ENCODE measurements at places on chromosomes 12 and 14.

DNA sequence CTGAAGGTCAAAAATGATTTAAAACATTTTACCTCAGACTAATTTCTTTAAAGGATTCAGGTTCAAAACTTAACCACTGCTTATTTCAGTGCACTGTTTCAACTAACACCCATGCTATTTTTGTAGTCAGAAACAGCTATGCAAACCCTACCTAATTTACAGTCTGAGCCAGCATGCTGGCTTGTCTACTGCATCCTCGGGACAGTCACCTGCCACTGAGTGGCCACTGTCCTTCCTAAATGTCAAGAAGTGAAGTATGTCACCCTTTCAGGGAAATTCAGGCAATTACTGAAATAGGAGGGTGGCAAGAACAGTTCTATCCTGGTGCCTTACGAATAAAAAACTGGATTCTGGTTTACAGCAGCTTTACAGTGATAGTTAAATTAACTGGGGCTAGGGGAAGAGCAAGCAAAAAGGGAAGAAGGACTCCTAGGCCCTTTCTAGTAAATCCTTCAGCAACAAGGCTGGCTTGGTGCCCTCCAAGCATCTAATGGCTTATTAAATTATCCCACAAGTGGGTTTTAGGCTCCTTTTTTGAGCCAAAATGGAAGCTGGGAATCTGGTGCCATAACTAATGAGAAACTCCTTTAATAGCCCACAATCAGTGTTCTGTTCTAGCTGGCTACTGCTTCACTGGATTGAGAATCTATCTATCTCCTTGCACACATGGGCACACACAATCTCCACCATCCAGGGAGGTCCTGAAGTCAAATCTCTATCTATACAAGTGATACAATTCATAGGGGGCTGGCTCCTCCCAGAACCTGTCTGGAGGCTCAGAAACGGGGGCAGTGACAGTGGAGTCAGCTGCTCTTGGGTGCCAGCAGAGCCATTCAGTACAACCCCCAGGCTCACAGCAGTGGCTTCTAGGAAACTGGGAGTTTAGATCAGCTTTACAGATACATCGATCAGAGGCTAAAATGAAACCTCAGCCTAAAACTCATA lies 43.4 kb downstream of the SH2B3 start:
- no peak for DNase-seq

GRCh38 chr14:104138098-104138717 lies at the start of gene KIF26A:
TSS of gene KIF26A (plus strand) at chr14:104138587. CDS start at chr14:104138723, 136 bp downstream.
- DNase-seq, result no peak

GRCh38 chr14:35284506-35284905 lies 7.7 kb upstream of the PSMA6 start:
- no peak for DNase-seq

GRCh38 chr14:100072783-100073346 lies 7.6 kb downstream of the EVL start:
- DNase-seq, result peak; percentile 50

GRCh38 chr12:123744836-123745235 lies 17.3 kb upstream of the DNAH10 start:
- DNase-seq, result no peak

DNA sequence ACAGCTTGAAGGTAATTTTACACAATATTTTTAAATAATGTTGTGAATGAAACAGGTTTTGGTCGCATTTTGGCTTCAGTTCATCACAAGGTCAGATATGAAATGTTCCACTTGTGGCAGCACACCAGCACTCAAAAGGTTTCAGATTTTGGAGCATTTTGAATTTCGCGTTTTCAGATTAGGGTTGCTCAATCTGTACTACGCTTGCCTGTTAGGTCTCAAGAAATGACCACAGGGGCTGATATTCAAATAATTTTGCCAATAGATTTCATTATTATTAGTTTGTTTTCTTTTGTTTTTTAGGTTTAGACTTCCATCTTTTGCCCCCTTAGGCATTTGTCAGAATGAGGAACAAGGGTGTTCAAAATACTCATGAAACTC lies 29.8 kb downstream of the DICER1 start:
- no peak for DNase-seq

DNA sequence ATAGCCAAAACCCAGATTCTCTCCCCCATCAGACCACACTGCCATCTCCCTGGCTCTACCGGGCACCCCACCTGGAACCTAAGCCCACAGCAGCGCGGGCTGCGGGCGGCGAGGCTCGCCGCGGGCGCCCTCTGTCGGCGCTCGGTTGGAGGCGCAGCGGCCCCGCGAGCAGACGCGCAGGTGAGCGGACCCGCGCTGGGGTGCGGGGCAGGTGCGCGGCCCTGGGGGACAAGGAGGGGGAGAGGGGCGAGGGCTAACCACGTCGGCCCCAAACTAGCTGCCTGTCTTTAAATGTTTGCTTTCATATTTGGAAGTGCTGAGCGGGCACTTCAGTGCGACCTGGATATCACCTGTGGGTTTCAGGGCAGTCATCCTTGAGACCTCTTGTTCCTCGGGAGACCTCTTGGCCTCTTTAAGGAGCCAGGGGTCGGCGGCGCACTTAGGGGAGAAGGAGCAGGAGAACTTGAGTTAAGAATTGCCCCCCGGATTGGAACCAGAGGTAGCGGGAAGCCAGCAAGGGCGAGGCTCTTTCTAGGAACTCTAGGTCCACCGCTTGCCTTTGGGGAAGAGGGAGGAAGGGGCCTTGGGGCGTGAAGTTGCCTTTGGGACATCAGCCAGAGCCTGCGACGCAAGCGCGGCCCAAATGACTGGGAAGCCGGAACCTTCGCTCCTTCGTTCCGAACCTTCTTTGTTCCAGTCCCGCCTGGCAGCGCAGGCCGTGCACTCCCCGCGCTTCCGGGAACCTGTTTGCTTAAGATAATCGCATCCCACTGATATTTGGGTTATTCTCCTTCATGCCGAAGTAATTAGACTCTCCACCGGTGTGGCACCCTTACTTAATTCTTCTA lies 78.7 kb downstream of the NEDD1 start:
- DNase-seq, result peak; percentile 35

DNA sequence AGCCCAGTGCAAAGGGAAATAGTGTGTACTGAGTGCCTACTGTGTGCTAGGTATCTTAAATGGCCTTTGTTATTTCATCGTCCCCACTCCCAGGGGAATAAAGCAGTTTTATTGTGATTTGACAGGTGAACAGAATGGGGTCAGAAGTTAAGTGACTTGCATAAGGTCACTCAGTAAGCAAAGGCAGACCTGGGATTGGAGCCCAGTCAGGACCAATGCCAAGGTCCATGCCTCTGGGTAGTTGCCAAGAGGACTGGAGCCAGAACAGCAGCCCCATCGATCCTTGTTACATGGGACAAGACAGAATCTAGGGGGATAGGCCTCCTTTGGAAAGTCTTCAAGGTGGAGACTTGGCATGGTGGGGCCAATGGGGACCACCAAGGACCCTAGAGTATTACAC lies 227.4 kb upstream of the PWP1 start:
- no peak for DNase-seq

GRCh38 chr12:60844875-60845274 lies 1249.0 kb downstream of the SLC16A7 start:
- no peak for DNase-seq

DNA sequence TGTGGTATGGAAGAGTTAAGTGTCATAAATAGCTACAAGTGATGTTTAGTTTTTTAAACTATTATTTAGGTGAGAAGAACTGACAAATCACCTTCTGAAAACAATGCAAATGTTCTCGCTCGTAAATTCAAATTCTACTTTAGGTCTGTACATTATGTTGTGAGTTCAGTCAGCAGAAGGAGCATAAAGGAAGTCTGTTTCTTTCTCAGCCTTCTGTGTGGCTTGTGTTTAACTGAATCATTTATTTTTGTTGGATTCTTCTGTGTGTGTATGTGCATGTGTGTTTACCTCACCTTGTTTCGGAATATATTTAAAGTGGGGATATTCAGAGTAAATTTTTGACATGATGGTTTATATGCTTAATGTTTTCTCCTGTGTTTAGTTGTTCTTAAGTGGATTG lies 285.9 kb downstream of the TMTC2 start:
- no peak for DNase-seq

DNA sequence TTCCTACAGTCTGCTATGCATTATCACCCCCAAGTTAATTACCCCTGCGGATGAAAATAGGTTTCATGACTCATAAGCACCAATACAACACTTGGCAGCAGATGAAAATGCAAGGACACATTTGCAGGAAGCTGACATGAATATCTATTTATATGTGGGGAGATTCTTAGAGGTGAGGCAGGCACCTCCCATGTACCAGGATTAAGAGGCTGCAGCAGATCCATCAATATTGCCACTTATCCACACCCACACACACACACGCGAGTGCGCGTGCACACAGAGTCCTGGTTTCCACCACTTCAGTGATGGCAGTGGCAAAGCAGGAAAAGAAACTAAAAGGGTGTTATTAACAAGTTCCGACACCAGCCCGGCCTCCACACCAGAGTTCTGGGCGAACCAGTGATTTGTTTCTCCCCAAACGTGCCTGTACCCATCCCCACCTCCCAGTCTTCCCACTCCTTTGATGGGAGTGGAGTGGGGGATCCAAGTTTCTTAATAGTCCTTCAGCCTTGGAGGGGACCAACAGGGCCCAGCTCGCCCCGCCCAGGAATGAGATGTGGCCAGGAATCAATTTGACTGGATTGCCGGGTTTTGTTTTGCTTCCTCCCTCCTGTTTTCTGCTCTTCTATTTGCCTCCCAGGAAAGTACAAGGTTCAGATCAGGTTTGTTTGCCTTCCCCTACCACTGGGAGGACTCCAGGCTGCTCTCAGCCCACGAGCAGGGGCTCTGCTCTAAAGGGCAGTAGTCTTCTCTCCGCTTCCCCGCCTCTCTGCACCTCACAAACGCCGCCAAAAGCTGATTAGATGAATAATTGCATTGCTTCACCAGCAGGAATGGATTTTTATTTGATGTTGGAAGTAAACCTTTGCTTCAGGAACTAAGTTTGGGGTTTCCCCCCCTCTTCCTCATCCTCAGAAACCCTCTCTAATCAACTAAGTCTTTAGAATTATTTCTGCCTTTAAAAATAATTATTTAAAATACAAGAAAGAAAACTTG lies 5.2 kb downstream of the IRF2BPL start:
- peak; percentile 65 for DNase-seq

DNA sequence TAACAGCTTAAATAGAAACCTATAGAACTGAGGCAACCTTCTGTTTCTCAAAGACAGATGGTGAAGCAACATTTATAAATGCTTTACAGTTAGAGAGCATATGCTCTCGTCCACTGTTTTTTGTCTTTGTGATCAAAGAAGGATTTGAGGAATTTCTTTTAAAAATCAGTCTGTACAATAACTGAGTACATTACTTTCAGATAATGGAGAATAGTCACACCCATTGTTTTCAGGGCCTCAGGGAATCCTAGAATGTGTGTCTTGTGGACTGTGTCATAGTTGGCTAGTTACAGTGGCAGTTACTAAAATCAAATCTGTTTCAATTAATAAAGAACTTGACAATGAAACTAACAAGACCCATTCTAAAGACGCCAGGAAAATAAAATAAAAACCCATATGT lies 107.9 kb downstream of the PRKCH start:
- no peak for DNase-seq

DNA sequence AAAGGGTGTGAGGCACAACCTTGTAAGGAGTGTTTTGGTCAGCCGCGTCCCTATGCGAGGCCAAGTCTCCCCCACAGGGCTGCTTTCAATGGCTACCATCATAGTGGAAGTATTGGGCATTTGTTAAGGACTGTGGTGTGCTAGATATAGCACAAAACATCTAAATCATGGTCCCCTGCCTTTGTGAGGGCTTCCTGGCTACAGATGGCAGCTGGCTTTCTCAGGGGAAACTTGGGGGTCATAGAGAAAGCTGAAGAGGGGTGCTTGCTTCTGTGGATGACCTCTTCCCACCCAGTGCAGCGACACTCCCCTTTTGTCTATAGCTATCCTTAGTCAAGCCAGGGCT lies 315.8 kb downstream of the ZFP36L1 start:
- DNase-seq, result no peak

DNA sequence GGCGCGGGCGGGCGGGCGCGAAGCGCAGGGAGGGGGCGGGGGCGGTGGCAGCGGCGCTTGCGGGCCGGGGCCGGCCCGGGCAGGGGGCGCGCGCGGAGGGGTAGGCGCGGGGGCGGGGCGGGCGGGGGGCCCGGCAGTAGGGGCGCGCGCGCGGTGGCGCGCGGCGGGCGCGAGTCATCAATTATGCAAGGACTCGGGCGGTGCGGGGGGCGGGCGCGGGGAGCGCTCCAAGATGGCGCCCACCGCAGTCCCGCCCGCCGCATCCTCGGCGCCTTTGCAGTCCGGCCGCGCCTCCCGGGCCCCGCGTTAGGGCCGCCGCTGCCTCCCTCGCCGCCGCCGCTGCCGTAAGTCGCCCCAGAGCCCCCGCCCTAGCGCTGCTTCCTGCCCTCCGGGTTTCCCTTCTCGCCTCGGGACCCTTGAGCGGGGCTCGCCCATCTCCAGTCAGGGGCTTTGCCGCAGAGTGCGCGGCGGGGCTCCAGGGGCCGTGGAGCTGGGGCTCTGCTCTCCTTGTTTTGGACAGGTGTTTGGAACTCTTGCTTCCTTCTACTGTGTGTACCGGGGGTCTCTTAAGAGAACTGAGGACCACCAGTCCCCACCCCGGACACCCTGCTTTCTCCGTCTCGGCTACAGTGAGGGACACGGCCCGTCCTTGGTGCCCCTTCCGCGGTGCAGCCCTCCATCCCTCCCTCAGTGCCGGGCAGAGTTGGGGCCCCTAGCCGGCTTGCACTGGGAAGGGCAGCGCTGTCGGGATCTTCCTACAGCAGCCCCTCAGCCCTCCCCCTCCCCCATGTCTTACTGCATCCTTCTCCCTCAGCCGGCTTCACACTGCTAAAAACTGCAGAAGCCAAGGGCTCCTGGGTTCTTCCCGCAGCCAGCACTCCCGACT lies at the start of gene SCN8A:
TSS of gene SCN8A (plus strand) at position 218 of the 886 bp plus-strand sequence. CDS start 71,585 bp downstream, outside the sequence.
- DNase-seq, result peak; percentile 42

All from kidney tubule cell (primary cell).